ENCODE measurements at places on chromosomes 5 and 9.

DNA sequence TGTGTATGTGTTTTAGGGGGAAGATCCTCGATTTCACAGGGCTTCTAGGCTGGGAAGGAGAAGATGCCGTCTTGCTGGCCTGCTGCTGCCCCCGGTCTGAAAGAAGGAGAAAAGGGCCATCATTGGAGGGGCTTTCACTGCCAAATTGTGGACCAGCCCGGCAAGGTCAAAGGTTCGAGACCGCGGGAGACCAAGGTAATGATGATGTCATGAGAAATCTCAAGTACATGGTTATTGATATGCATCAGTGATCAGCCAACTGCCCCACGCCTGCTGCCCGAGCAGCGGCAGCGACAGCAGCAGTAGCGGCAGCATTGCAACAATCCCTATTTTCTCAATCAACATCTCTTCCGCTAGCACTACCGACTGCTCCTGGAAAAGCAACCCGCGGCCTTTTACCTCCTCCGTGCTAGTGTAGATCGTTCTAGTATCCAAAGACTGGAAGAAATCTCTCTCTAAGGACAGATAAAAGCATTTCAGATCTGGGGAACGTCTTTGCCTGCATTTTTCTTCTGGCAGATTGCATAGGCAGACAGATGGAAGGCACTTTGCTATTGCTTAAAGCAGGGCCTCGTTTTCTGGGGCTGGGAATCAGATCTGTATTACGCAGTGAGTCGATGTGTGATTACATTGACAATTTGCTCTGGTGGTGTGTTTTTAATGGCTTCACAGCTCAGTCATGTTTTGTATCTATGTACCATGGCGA lies 215.3 kb downstream of the MEF2C start:
- no peak for DNase-seq

- DNase-seq = no peak
Measured at GRCh38 chr5:142722896-142723295, 37.0 kb upstream of the FGF1 start.

GRCh38 chr5:42842921-42843641 lies 31.4 kb upstream of the SELENOP start:
- DNase-seq = peak; percentile 11

- DNase-seq = no peak
Measured at GRCh38 chr9:122334916-122335315, 35.9 kb upstream of the PTGS1 start.

DNA sequence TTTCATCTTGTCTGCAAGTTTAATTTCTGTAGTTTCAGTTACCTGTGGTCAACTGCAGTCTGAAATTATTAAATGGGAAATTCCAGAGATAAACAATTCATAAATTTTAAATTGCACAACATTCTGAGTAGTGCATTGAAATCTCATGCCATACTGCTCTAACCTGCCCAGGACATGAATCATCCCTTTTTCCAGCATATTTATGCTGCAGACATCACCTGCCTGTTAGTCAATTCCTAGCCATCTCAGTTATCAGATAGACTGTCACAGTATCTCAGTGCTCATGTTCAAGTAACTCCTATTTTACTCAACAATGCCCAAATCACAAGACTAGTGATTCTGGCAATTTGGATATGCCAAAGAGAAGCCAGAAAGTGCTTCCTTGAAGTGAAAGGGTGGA lies 223.0 kb upstream of the GRIA1 start:
- DNase-seq = no peak

GRCh38 chr5:115810761-115811160 lies 5.7 kb downstream of the CDO1 start:
- peak; percentile 66 for DNase-seq

- peak; percentile 45 for DNase-seq
Measured at GRCh38 chr9:97564291-97565175, 63.1 kb downstream of the TMOD1 start.

GRCh38 chr5:22431406-22431805 lies 421.7 kb downstream of the CDH12 start:
- DNase-seq = no peak

- no peak for DNase-seq
Measured at GRCh38 chr9:137172901-137173795, 1.3 kb upstream of the TMEM210 start.

DNA sequence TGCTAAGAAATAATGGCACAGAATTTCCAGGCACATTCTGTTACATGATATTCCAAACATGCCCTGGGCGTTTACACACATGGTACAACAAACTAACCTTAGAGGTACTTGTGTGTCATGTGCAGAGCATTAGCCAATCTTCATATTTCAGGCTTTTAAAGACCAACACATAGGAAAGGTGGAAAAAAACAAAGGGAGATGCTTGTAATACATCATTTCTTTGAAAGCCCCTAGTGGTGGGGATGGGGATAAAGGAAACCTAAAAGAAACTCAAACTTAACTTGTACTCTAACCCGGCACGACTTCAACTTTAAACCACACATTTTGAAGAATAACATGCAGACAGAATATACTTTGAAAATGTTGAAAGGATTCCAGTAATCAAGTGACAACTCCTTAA lies 133.6 kb downstream of the PTPRD start:
- no peak for DNase-seq

DNA sequence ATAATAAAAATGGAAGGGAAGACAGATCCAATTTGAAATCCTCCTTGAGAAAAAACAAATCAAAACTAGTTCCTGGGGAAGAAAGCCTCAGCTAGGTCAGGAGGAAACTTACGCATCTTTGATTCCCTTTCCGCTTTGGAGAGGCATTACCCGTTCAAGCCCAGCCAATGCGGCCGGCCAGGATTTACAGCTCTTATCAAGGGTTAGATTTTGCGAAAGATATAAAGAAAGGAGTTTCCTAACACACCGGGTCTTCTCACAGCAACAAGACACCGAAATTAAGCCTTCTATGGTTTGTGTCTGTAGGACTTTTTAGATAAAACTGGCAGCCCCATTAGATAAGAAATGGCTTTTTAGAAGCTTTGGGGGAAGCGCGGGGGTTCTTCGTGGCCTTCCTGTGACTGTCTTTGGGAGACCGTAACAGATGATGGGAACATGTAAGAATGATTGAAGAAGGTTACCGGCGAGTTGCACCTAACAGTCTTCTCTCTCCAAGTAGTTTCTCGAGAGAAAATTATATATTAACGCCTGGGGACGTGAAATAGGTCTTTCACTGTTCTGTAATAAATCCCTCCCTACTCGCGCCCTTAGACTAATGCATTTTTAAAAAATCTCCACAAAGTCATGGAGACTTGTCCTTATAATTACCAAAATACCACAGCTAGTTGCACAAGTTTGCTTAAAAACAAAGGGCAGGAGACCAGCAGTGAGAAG lies 1.3 kb upstream of the ISL1 start:
- DNase-seq = no peak

DNA sequence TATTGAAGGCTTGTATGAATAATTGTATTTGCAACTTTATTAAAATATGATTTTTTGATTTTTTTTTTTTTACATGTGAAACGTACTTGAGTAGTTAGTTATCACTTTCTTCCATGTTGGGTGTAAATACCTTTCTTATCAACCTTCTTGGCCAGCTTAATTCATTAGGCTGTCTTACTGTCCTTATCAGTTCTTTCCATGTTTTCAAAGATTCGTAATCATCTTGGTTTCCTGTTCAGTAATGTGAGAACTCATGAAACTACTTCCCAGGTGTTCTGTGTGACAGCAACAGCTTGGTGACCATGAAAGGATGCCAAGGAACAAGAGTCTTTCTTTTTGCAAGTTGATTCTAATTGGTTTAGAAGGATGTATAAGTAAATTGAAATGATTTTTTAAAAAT lies 100.0 kb downstream of the ADGRV1 start:
- DNase-seq = no peak

DNA sequence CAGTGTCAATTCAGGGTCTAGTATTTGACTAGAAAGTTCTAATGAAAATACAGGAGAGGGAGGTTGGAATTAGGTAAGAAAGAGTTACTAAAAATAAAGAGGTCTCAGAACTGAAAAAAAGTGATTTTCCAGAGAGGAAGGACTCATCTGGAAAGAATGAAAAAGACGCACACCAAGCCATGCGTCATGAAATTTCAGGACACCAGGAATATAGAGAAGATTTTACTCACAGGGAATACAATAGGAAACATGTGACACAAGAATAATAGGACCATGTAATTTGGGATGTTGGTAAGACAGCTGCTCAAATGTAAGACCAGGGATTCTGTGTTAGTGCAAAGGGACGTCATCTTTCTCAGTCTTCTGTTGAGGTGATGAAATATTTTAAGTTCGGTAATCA lies 224.7 kb downstream of the GDNF start:
- DNase-seq = peak; percentile 93

GRCh38 chr9:90009447-90009846 lies 404.6 kb downstream of the GADD45G start:
- DNase-seq = no peak

DNA sequence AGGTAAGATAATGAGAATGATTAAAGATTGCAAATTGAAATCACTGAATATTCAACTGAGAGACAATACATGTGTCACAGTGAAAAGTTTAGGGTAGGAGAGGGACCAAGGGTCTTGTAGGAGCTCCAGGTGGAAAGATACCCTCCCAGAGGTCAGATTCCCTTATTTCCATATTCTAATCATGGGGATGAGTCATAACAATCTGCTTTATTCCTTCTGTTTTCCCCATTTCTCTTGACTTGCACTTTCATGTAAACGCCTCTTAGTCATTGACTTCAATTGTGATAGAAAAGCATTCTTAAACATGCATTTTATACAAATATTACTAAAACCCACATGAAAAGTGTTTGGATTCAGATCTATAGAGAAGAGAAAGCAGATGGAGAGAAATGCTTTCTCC lies 81.3 kb upstream of the CTSL start:
- DNase-seq = no peak

GRCh38 chr5:68436686-68437520 lies 221.3 kb downstream of the PIK3R1 start:
- peak; percentile 86 for DNase-seq

GRCh38 chr5:99248066-99248465 lies 319.3 kb upstream of the CHD1 start:
- no peak for DNase-seq

DNA sequence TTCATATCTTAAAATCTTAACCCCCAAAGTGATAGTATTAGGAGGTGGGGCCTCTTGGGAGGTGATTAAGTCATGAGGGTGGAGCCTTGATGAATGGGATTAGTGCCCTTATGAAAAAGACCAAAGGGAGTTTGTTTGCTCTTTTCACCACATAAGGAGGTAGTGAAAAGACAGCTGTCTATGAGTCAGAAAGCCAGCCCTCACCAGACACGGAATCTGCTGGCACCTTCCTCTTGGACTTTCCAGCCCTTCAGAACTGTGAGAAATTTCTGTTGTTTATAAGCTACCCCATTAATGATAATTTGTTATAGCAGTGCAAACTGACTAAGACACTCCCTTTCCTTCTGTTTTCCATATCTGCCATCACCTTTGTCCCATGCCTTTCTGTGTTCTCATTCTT lies 20.8 kb downstream of the IFNB1 start:
- peak; percentile 31 for DNase-seq

DNA sequence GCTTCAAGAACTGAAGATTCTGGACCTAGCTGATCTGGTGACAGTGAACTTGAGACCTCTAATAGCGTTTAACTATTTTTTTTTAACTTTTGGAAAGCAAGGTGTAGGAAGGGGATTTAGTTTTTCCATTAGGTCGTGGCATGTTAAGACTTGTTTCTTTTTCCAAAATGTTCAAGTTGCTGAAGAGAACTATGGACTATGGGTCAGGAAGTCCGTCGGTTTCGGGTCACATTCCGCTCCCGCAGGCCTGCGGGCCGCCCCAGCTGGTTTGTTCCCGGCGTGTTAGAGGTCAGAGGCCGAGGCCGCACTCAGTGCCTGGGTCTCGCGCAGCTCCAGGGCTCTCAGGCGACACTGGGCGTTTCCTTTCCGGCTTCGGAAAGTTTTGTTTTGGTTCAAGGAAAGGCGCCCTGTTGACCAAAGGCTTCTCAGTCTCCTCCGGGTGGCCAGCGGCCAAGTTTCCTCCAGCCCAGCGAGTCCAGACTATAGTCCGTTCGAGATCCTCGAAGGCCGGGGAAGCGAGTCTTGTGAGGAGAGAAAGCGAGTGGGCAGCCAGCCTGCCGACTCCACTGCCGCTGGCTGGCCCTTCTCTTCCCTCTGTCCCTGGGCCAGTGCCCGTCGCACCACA lies 586 bp upstream of the FCHO2 start:
- DNase-seq = no peak

DNA sequence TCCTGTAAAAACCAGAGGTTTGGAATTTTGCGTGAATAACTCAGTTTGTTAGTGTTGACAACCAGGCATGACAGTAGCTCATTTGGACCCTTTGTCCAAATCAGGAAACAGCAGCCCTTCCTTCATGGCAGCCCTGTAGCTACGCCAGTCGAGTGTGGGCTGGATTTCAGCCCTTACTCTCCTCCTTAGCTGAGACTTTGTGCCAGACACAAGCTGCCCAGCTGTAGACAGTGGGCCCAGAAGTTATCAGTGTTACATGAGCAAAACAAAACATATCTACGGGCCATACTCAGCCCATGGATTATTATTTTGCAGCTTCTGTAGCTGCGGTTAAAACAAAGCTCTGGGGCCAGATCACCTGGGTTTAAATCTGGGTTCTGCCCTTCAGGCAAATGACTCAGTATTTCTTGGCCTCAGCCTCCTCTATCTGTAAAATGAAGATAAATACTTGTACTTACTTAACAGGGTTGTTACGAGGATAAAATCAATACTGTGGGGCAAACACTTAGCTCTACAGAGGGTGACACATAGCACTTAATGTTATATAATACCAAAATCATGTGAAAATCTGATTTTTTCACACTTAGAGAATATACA lies 76.9 kb downstream of the GHR start:
- no peak for DNase-seq

GRCh38 chr5:54761213-54761701 lies 224.1 kb downstream of the ESM1 start:
- peak; percentile 100 for DNase-seq

GRCh38 chr5:147626464-147626863 lies 116.6 kb upstream of the DPYSL3 start:
- no peak for DNase-seq

DNA sequence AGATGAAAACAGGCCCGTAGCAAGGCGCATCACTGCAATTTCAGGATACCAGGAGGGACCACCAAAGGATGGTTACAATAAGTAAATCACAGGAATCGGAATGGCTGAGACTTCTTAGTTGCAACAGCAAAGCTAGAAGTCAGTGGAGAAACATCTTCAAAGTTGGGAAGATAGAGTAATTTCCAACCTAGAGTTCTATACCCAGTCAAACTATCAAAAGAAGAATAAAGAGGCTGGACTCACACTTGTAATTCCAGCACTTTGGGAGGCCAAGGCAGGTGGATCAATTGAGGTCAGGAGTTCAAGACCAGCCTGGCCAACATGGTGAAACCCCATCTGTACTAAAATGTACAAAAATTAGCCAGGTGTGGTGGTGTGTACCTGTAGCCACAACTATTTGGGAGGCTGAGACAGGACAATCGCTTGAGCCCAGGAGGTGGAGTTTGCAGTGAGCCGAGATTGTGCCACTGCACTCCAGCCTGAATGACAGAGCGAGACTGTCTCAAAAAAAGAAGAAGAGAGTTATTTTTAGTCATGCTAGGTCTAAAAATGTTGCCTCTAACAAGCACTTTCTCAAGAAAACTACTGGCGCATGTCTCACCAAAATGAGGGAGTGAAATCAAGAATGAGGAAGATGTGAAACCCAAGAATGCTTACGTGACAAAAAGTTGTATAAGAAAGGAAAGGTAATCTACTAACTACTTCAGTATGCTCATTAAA lies 267.7 kb downstream of the DENND1A start:
- DNase-seq = no peak

All from AG10803 (cell line).